ENCODE measurements at places on chromosomes 4 and X.

- DNase-seq, result no peak
Measured at GRCh38 chr4:22677780-22678179, 15.0 kb upstream of the GBA3 start.

DNA sequence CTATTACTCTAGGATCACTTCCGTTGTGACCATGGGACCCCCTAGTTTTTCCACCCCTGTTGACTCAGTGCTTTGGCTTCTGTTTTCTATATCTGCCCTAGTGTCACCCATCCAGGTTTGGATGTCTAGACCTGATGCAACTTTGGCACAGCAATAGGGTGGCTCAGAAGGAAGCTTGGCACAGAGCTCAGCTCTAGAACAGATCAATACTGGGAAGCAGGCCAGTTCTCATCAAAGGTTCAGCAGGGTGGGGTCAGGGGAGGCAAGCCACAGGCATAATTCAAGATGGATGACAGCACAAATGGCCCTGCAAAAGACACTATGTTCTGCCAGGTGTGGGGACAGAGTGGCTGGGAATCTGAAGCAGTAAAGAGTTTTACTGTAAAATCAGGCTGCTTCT is 74.2 kb upstream of the EGFL6 start:
- peak; percentile 57 for DNase-seq

DNA sequence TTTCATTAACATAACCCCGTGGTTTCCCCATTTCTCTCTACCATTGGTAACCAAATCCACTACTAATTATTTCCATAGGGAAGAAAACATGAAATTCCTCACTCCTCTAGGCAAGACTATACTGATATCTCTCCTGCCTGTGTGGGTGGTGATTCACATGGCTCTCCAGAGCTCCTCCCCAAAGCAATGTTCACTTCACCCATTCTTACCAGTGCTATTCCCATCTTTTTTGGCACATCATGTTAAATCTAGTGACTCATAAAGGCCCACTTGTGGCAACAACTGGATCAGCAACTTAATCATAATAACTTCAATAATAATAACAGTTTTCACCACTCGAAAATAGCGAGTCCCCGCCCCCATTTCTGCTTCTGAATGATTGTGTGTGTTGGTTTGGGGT is 6.1 kb upstream of the HCCS start:
- DNase-seq, result no peak

- DNase-seq, result no peak
Measured at GRCh38 chr4:64846417-64846816, 437.2 kb upstream of the TECRL start.
